ENCODE measurements at places on chromosomes 12 and 14.

DNA sequence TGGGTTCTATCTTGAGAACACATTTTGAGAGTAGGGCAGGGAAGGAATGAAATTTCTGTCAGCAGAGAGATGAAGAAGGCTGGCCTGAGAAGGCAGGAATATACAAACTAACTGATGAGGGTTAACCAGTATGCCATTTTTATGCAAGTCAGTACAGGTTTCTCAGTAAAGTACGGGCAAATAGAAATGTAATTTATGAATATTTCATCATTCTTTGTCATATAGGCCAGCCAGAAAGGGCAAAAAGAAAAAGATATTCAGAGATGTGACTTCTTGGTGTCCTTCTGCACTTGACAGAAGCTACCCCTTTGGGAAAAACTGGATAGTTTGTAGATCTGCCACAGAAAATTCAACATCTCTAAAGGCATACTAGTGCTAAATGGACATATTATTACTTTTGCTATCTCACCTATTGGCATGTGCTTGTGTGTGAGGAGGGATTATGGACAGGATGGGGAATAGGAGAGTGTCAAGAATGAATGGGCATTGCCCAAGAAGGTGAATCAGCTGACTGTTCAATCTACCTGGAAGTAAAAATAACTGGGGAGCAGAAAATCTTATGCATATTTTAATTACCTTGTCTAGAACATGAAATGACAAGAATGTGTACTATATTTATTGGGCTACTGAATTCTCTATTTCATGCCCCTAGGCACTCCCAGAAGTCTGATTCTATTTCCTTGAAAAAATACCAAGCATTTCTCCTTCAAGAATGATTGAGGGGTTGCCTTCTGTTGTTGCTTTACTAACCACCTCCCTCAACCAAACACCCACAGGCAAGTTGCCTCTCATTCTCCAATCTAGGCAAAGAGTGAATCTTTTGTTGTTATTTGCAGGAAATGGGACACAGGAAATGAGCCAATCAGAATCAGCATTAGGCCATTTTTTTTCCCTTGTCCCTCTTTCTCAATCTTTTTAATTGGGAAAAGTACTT lies 175.1 kb upstream of the SLC38A2 start:
- DNase-seq: no peak

GRCh38 chr12:31970199-31970598 lies 11.0 kb downstream of the RESF1 start:
- no peak for DNase-seq

GRCh38 chr12:17511369-17511768 lies 578.6 kb downstream of the RERGL start:
- no peak for DNase-seq

DNA sequence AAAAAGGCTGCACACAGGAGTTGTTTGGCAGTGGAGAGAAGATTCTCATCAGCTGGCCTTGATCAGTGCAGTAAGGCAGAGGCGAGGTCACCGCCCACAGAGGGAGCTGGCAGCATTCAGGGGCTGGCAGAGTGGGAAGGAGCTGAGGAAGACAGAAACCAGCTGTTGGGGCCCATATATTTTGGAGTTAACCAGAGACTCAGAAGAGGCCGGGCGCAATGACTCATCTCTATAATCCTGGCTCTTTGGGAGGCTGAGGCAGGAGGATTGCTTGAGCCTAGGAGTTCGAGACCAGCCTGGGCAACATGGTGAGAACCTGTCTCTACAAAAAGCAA lies 17.7 kb downstream of the SMCO2 start:
- no peak for DNase-seq

GRCh38 chr12:53805067-53805466 lies 53.3 kb upstream of the CISTR start:
- DNase-seq: no peak

GRCh38 chr14:68112442-68112841 lies 292.9 kb downstream of the RAD51B start:
- no peak for DNase-seq
